ENCODE measurements at places on chromosomes 4 and X. TPM values are rescaled to one million over a fixed set of nuclear protein-coding genes. Genes with fewer than 3 reads are reported as not detected.

ARX gene
- 0.58 TPM for total RNA-seq

VAMP7 gene
- 30.9 TPM for total RNA-seq

IL21 gene
- not detected for total RNA-seq

L1CAM gene
- 22.5 TPM for total RNA-seq

RASL11B gene
- 0.20 TPM for total RNA-seq

XG gene
- total RNA-seq: 0.07 TPM

ITIH6 gene
- 0.01 TPM for total RNA-seq

TGIF2LX gene
- not detected for total RNA-seq

MCF2 gene
- total RNA-seq: 0.08 TPM

GSX2 gene
- total RNA-seq: not detected

MAGEA4 gene
- total RNA-seq: not detected

ERAS gene
- total RNA-seq: 0.15 TPM

FAM149A gene
- 1.7 TPM for total RNA-seq

MAOA gene
- 0.80 TPM for total RNA-seq

SPANXA2 gene
- total RNA-seq: not detected

GPR82 gene
- total RNA-seq: not detected

ADH7 gene
- not detected for total RNA-seq

DBET gene
- total RNA-seq: not detected

ZCCHC12 gene
- total RNA-seq: 0.19 TPM

ODAPH gene
- not detected for total RNA-seq

XIAP gene
- total RNA-seq: 23.7 TPM

MTM1 gene
- 6.1 TPM for total RNA-seq

CWH43 gene
- total RNA-seq: not detected

SLAIN2 gene
- total RNA-seq: 16.6 TPM

SPANXA1 gene
- total RNA-seq: 0.18 TPM

PRDX4 gene
- 278 TPM for total RNA-seq

MAOB gene
- 0.16 TPM for total RNA-seq

SRPK3 gene
- 0.03 TPM for total RNA-seq

AWAT1 gene
- not detected for total RNA-seq

DUX4 gene
- total RNA-seq: not detected

All from A549 treated with CORT108297 at 1 μM for 4 hours (cell line).